ENCODE measurements at places on chromosomes 16 and 17.
A peak's percentile ranks its signal among the peaks of the same experiment; 100 is the strongest.

GRCh38 chr16:2298621-2299020 lies 30.7 kb upstream of the RNPS1 start:
- DNase-seq: no peak

GRCh38 chr17:41666237-41666641 lies 22.4 kb upstream of the EIF1 start:
- DNase-seq: peak; percentile 55

- DNase-seq: peak; percentile 35
These were observed 30.9 kb upstream of the CRYBA1 start for GRCh38 chr17:29215717-29216116.

DNA sequence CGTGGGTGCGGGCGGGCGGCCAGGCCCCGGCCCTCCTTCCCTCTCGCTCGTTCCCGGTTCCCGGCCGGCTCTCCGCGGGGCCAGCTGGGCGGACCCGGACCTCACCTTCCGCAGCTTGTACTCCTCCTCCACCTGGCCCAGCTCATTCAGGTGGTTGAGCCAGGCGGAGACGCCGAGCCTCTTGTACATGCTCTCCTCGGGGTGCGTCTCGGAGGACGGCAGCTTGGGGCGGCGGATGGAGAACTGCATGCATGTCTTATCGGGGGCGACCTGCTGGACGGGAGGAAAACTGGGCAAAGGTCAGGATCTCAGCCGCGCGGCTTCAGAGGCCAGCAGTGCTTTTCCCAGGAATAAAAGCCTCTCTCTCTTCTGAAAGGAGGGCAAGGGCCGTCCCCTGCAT lies 85.4 kb downstream of the TBC1D16 start:
- DNase-seq: no peak

DNA sequence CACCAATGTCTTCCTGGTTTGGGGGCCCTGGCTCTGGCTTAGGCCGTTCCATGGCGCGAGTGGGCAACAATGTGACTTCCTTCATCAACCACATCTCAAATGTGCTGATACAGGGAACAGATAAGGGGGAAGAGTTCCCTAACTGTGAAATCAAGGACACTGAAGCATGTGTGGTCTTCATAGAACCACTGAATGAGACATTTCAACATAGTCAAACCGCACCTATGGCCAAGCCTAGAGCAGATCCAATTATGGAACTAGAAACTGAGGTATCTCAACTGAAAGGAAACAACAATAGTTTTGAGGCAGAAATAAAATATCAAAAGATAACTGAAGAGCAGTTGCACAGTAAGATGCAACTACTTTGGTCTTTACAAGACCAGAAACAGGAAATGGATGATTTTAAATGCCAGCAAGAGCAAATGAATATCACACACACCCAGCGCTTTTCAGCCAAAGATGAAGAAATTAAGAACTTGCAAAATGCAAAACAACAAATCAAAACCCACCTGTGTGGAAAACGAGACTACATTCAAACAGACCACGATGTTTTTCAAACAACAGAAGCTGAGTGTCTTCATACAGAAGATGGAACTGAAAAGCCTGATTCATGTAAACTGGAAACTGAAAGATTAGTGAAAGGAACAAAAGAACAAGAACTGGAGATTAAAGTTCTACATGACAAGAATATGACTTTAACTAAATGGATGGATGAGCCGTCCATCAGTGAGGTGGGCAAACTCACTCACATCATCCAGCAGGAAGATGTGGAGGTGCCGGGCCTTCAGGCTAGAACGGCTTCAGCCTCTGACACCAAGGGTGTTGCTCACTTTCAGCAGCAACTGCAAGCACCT lies 18.1 kb upstream of the LCMT1 start:
- DNase-seq: no peak

DNA sequence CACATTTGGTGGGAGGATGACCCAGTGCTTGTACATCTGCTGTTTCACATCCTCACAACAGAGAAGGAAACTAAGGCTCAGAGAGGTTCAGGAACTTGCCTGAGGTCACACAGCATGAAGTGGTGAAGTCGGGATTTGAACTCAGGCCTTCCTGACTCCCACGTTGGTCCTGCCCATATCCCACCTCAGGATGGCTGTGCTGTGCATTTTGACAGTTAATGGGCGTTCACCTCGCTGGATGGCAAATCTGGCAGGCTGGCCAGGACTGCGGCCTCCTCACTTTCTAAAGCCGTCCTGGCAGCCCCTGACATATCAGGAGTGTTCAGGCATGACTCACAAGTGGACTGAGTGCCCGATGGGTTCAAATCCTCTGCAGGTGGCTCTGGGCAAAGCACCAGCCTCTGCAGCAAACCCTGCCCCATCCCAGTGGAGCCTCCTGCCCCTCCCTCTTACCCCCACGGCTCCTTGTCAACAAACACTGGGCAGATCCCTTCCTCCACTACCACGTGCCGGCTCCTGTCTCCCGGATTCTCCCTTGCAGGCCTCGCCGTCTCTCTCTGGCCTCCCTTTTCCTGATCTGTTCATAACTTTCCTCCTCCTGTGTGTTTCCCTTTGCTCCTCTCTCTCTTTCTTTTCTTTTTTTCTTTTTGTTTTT lies 29.2 kb downstream of the SOCS3 start:
- DNase-seq: peak; percentile 48

DNA sequence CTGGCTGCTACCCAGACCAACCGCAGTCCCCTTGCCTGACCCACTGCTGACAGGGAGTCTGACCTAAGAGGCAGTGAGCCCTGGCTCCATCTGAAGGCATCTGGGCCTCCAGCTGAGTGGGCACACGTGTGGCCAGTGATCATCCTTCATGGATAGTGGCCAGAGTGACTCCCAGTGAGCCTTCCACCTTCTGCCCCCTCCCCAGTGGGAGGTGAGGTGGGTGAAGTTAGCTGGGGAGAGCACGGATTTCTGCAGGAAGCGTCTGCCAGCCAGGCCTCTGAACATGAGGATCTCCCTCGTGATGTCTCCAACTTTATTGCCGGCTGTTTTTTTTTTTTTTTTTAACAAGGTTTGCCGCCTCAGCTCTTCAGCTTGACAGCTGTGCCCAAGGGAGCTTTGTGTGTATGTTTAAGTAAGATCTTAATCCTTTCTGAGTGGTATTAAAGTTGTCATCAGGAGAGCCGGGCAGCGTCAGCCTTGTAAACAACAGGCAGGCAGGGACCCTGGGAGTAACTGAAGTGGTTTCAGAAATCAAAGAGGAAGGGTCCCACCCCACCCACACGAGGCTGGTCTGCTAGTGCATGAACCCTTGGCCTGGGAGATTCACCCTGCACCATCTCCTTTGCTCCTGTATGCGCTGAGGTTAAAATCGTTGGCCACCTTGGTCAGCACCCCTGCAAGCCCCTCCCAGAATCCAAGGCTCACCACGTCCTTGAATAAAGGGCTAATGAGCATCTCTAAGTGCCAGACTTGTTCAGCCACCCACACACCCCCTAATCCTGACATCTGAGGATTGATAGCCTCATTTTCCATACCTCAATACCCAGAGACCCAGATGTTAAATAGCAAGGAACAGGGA lies 33.3 kb downstream of the RHBDL3 start:
- peak; percentile 78 for DNase-seq

GRCh38 chr17:64632194-64632593 lies 29.9 kb downstream of the SMURF2 start:
- DNase-seq: no peak

DNA sequence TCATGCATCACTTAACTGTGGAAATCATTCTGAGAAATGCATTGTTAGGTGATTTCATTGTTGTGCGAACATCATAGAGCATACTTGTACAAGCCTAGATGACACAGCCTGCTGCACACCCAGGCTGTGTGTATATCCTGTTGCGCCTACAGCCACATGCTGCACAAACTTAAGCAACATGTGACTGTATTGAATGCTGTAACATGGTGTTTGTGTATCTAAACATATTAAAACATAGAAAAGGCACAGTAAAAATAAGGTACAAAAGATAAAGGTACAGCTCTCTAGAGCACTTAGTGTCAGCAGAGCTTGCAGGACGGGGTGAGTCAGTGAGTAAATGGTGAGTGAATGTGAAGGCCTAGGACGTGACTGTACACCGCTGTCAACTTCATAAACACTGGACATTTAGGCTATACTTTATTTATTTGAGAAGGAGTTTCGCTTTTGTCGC lies 11.9 kb downstream of the FOXK2 start:
- peak; percentile 68 for DNase-seq

DNA sequence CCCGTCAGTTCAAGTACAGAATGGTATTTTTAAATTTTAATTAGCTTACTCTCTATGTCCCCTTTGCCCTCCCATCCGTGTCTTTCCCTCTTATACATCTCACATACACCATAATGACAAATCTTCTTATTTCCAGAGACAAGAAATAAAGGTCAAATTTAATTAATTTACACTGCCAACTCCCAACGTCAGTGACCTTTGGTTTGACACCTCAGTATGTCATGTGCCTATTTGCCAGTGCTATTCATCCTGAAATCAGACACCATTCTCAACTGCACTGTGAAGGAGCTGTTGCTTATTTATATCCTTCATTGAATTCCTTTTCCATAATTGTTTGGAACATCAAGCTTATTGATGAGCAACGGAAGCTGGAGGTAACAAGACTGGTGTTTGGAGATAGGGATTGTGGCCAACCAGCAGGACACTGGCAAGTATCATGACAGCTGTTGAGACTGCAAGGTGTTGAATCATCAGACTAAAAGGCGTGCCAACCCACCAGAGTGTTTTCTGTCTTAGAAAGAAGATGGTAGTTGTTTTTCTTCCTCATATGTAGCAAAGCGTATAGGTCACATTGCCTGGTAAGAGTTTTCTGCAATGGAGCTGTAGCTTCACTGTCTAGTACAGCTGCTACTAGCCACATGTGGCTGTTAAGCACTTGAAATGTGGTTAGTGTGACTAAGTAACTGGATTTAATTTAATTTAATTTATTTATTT lies 12.5 kb downstream of the CALCOCO2 start:
- DNase-seq: peak; percentile 28

- DNase-seq: no peak
These were observed 84.4 kb upstream of the NUDT7 start for GRCh38 chr16:77637940-77638339.

- DNase-seq: peak; percentile 90
These were observed 2.2 kb downstream of the CRISPLD2 start for GRCh38 chr16:84821728-84822689.

DNA sequence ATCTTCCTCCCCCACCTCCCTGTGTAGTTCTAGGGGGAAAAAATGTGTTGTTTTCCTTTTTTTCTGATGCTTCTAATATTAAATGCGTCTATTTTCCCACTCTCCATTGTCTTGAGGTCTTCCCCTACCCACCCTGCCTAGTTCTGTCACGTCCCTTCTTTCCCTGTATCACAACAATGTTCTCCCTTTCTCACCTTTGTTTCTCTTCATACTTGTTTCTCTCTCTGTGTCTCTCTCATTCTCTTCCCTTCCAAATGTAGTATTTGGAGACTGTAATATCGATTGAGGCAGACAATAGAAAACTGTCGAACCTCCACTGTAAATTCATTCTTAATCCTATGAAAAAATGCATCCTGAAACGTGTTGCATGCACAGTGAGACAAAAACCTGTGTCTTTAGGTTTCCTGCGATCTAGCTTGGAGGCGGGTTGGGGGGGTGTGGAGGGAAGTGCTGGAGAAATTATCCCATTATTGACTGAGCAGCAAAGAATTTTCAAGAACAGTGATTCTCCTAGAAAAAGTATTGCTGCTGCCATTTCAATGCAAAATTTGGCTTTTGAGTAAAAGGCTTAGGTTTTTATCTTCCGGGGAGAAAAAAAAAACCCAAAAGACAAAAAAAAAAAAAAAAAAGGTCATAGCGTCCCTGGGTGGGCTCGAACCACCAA lies 1.3 kb upstream of the PSMB3 start:
- no peak for DNase-seq

DNA sequence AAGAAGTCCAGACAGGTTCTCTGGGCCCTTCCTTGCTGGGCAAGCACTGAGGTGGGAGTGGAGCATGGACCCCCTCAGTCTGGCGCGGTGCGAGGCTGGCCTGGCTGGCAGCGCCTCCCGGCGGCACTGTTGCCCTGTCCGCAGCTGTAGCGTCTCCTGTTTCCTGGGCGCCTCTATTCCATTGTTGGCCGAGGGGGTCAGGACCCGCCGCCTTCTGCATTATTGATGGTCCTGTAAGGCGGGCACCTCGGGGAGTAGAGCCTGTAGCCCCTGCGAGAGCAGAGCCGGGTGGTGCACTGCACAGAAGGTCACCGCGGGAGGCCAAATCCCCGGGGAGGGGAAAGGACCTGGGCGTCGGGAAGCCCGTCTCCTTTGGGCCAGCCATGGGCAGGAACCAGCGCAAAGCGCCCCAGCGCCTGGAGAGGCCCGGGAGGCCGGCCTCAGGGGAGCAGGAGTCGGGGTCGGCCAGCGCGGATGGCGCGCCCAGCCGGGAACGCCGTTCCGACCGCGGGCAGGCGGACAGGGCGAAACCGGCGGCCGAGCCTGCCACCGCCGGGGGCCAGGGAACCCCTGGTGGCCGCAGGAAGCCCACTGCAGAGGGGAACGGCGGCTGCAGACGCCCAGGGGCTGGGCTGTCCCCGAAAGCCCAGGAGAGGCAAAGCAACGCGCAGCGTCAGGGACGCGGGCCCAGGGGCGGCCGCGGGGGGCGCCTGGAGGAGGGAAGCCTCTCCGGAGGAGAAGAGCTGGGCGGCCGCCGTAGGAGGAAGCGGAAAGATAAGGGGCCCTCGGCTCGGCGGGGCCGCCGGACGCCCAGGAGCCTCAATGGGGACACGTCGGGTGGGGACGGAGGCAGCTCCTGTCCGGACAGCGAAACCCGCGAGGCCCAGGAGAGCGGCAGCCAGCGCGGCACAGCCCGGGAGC lies at the start of gene MYO15B:
Gene MYO15B (plus strand): TSS at position 126 of the 921 bp plus-strand sequence. CDS start 258 bp downstream, at position 384.
- DNase-seq: peak; percentile 27

DNA sequence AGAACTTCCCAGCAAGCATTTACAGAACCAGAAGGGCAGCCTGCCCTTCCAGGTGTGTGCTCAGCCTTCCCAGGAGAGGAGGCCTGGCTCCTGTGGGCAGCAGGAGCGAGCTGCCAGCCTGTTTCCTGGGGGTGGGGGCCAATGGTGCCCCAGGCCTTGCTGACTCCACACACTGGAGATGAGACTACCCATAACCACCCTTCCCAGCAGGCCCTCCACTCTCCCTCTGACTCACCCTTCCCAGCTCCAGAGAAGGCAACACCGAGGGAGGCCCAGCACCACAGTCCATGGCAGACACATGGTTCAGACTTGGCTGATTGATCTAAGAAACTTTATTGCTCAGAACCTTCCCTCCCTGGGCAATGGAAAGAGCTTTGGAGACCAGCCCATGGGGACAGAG lies 1.8 kb upstream of the PRSS53 start:
- DNase-seq: no peak

- DNase-seq: peak; percentile 20
These were observed 16.4 kb upstream of the SLC16A11 start for GRCh38 chr17:7060165-7060891.

DNA sequence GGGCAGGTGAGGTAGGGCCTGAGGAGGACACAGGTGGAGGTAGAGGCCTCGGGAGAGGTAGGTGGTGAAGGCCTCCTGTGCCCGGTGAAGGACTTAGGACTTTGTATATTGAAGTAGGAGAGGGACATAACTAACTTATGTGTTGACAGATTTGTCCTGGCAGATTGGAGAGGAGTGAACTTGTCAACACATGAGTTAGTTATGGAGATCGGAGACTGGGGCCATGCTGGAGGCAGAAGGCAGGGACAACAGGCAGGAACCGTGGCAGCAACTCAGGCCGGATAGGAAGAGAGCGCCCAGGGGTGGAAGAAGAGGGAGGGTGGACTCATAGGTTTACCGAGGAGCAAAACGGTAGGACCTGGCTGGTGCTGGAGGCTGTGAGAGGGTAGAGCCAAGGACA lies 18.4 kb downstream of the GLP2R start:
- no peak for DNase-seq

GRCh38 chr16:81940781-81941560 lies 70.3 kb downstream of the SDR42E1 start:
- peak; percentile 75 for DNase-seq

Data from fibroblast of villous mesenchyme (primary cell).